Stimulated activated CD4-positive, alpha-beta T cell treated with anti-CD3 and anti-CD28 coated beads, Interleukin-1b, Interleukin-23, amount 100 ng/mL, for 48 hours (primary cell): ENCODE measurements at places on chromosomes 11 and 22.

DNA sequence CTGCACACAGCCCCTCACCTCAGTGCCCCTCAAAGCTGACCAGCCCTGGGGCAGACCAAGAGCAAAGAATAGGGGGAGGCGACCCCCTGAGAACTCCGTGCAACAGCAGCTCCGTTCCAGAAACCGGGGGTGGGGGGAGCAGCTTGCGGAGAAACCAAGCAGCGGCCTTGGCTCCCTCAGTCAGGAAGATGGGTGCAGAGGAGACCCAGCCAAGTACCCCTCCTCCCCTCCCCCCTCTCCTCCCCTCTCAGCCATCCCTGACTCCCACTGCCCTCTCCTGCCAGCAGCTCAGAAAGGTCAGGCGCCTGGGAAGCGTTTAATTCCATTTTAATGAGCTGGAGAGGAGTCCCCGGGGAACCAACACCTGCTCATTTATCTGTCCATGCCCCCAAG, 78.9 kb downstream of the PDE2A start:
- DNase-seq, result no peak

- DNase-seq, result no peak
Observed at GRCh38 chr11:2931771-2932738, 2.8 kb upstream of the PHLDA2 start.

GRCh38 chr11:12288931-12289666, 88.3 kb upstream of the PARVA start:
- DNase-seq, result no peak

GRCh38 chr11:61975638-61976419, 8.4 kb upstream of the FTH1 start:
- DNase-seq, result no peak

DNA sequence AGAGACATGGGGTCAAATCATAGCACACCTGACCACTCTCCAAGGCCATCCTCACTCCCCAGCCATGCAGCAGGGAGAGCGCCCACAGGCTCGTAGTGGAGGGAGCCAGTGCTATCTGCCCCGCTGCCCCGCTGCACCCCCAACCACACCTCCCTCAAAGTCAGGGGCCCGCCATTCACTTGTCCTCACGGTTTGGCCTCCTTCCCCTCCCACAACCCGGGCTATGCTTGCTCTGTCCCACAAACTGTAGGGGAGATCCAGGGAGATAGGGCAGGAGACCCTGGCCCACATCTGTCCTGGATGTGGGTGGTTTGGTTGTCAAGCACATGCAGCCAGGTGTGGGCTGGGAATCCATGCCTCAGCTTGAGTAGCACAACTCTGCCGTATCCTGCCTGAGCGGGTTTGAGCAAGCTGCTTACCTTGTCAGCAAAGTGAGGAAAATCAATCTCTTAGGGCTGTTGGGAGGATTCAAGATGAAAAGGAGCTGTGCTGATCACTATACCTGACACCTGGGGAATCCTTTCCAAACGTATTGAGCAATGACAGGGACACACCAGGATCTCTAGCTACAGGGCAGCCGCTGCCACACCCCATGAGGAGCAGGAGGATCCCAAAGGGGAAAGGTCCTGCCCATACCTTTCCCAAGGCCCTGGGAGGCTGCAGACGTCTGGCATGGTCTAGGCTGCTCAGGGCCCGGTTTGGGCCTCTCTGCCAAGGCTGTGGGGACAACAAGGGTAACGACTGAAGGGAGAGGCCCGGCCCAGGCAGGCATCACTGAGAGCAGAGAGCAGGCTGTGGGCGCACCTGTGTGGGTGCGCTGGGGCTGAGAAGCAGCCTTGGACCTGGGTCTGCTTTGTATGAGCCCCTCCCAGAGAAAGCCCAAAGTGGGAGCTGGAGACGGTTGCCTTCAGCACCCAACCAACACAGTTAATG, 23.3 kb downstream of the KCNJ5 start:
- no peak for DNase-seq

- DNase-seq, result peak; percentile 46
Observed at GRCh38 chr22:38412435-38413084, 42.4 kb downstream of the KCNJ4 start.

DNA sequence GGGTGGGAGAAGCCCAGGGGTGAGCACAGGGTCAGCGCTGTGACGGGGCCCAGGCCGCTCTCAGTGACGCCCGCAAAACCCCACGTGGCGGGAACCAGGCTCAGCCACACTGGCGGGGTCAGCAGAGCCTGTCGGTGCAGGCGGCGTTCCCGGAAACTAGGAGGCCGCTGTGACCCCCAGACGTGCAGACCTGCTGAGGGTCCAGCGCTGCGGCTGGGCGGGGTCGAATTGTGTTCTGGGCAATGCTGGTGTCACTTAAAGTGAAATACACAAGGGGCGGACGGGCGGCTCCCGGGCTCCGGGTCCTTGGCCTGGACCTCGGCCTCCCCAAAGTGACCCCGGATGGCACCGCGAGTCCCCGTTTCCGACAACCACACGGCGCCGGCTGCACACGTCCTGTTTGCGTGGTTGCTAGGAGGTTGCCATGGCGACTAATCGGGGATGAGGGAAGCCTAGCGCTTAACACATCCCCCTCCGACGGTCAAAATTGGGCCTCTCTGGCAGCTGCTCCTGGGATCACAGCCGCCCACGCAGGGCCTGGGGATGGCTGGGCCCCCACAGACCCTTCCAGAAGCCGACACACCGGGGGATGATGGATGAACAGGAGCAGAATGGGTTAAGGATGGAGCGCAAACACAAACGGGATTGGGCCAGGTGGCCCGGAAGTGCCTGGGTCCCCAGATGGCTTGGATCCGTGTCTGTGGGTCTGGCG, 81.7 kb upstream of the PRR5 start:
- peak; percentile 74 for DNase-seq
